ENCODE measurements at places on chromosomes 16 and 17.

DNA sequence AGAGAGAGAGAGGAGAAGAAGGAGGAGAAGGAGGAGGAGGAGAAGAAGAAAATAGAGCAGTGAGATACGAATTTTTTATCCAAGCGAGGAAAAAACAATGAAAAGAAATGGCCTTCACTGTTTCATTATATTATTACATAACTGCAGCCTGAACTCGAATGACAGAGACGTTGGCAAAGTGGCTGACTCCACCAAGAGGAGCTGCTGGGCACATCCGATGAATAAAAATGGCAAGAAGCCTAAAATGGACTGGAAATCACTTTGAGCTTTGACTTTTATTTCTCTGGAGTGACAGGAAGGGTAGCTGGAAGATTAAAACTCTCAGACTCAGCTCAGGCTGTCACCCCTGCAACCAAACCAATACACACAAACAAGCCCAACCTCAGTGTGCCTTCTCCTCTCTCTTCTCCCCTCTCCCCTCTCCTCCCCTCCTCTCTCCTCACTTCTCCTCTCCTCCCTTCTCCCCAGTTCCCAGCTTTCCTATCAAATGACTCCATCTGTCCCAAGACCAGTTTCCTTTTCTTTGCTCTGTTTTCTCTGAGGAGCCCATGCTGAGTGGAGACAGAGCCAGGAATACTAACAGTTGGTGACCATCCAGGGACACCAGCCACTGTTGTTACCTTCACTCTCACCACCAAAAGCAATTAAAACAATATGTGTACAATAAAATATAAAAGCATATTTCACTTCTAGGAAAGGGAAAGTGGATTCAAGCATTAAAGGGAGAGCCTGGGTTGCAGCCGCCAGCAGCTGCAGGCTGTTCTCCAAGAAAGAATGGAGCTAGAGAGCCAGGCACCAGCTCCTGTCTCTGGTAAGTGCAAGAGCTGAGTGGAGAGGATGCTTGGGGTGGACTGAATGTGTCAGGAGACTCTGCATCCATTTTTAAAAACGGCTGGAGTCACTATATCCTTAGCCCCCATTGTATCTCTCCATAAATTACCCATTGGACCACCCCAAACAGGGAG lies 51.2 kb downstream of the SOX9 start:
- DNase-seq: no peak

DNA sequence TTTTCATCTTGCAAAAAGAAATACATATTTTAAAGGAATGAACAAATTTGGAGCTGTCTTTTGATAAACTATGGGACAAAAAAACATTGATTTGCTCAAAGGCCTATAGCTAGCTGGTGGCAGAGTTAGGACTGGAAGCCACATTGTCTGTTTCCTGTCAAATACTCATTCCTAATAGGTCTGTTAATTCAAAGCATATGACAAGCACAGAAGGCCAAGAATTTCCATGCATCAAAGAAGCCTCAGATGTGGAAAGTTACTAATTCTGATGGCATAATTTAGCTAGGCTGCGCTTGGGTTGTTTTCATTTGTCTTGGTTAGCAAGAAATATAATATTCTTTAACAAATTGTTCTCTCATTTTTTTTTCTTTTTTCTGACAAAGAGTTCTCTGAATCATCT lies 98.0 kb downstream of the CDK5R1 start:
- DNase-seq: no peak

DNA sequence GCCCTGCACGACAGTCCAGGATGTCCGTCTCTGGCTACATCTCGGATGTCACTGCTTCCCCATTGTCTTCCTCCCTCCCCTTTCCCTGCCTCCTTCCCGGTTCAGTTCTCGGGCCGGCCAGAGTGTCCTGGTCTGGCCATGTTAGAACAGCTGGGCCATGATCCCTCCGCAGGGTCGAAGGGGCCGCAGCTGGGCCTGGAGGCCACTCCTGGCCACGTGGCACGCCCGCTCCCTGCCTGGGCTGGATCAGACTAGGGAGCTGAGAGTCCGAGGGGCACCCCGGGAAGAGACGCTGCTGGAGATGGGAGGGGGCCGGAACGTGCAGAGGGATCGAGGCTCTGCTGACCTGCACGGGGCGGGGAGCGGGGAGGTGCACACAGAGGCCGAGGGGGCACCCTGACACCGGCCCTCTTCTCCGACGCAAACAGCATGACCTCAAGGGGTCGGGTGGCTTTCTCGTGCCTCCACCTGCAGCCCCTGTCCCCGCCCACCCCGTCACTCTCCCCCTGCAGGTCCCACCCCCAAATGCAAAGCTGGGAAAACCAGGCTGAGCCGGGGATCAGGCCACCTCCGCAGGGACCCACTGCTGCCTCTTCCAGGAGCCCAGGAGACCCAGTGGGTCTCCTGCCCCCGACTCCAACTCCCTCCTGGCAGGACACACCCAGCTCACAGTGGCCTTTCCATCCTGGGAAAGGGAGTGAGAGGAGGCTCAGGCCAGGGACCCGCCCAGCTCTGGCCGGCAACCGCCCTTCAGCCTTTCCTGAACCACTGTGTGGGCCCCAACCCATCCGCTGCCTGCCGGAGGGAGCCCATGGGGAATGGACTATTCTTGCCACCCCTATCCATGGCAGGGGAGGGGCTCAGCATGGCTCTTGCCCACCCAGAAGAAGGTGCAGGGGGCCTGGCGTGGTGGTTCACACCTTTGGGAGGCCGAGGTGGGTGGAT lies 38.5 kb downstream of the CTU2 start:
- DNase-seq: no peak

DNA sequence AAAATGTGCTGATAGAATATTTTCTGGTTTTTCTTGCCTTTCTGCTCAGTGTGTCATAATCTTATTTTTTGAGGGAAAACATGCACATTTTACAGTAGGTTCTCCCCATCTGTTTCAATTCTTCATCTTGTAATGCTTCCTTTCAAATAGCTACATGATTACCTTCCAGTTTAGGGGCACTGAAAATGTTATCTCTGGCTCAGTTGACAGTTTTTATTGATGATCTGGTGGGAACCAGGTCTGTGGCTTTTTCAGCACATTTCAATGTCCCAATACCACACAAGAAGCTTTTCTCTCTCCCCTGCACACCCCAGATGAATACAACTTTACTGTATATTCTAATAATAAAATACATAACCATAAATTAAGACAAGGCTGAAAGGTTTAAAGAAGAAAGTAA lies 36.5 kb downstream of the FTO start:
- no peak for DNase-seq

GRCh38 chr16:23016368-23016767 lies 132.9 kb downstream of the USP31 start:
- DNase-seq: no peak

- no peak for DNase-seq
These were observed 1.3 kb upstream of the MRTFB start for GRCh38 chr16:14069818-14070217.

GRCh38 chr17:41939044-41939692 lies 8.8 kb downstream of the ODAD4 start:
- DNase-seq: no peak

- DNase-seq: peak; percentile 77
These were observed 12.7 kb downstream of the SLC35B1 start for GRCh38 chr17:49694847-49695697.

DNA sequence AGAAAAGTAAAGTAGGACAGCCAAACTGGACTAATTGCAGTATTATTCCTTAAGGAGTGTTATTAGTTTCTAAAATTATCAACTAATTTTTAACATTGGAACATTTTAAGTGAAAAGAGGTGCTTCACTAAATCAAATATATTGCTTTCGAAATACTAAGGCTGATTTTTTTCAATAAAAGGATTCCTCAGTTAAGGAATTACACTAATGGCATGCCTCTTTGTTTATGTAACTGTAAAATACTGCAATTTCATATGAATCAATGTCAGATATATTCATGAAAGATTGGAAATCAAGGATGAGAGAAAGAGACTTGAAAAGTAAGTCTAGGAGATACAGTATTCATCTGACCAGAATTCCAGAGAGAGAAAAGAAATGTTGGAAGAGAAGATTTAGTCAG lies 129.8 kb downstream of the TANC2 start:
- DNase-seq: no peak

- DNase-seq: peak; percentile 44
These were observed 29.0 kb downstream of the KATNB1 start for GRCh38 chr16:57764341-57765159.

- DNase-seq: peak; percentile 63
These were observed 2.2 kb upstream of the PLEKHH3 start for GRCh38 chr17:42678951-42679491.

- no peak for DNase-seq
These were observed 74.1 kb downstream of the ASIC2 start for GRCh38 chr17:33218698-33219601.

GRCh38 chr16:67935101-67935401 lies 1.6 kb downstream of the PSMB10 start:
- DNase-seq: no peak

GRCh38 chr17:4902540-4902939 lies 358 bp downstream of the CHRNE start:
- no peak for DNase-seq

- DNase-seq: no peak
These were observed 5.8 kb downstream of the PLD6 start for GRCh38 chr17:17200311-17200710.

GRCh38 chr16:1424028-1424427 lies 3.5 kb upstream of the UQCC4 start:
- DNase-seq: no peak

GRCh38 chr17:80946449-80946848 lies 45.2 kb upstream of the CHMP6 start:
- no peak for DNase-seq

DNA sequence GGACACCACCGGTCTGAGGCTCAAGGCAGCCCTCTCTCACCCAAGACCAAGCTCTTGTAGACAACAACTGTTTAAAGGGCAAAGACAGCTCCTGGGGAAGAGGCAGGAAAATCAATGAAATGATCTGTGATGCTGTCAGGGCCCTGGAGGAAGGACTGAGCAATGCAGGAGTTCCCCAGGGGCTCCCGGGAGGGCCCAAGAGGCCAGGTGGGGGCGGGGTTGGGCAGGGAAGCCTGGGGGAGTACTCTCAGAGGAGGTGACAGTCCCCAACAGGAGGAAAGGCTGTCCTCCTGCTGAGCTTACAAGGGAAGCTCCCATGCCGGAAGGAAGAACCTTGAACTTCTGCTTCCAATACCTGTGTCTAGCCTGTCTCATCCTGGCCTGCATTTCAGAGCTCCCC lies 8.3 kb upstream of the NOS2 start:
- DNase-seq: peak; percentile 20

DNA sequence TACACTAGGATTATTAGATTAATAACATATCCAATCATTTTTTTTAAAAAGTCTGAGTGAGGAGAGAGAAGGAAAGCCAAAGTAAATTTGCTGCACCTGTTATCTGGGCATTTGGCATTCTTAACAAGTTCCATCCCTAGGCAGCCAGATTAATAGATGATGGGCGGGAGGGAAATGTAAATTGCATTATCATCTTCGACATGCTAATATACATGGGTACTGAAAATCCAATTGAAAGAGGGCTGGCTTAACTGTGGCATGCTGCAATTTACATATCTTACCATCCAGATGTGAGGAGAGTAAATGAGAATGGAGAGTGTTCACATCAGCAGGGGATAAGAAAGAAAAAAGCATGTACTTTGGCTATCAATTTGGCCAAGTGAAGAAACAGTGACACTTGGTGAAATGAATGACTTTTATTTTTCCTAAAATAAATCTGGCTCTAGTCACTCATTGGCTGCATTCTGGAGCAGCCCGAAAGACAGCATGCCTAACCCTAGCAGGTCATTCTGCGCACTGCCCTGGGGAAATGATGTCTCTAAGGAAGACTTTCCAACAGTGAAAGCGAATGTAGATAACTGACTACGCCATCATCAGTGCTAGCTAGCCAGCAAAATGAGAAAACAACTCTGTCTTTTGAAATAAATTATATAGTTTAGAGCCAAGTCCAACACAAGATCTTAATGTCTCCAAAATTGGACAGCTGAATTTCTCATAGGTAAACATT lies 57.9 kb downstream of the HYDIN start:
- DNase-seq: no peak

DNA sequence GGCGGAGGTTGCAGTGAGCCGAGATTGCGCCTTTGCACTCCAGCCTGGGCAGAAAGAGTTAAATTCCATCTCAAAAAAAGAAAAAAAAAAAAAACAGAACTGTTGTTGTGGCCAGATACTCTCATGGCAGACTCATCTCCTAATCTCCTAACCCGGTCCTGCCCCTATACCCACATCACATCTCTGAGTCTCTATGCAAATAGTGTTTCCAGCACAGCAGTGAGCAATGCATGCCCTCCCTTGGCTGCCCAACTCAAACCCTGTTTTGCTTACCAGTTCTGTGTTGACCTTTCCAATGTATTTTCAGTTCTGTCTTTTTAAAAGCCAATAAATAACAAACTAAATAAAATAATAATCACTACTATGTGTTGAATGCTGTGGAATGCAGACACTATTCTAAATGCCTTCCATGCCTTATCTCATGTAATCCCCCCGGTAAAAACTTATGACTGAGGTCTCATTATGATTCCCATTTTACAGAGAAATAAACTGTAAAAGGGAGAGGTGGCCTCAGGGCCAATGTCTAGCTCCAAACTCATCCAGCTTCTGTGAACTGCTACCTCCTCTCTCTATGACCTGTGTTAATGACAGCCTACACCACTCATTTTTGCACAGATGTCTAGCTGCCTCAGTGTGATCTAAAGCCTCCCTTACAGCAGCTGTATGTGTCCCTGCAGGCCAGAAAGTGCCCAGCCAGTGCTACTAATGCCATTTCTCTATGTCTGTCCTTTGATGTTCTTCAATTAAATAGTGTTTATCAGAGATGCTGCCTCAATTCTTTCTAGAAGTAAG lies 289.8 kb downstream of the HS3ST3B1 start:
- DNase-seq: no peak

- DNase-seq: no peak
These were observed 5.6 kb upstream of the MPHOSPH6 start for GRCh38 chr16:82175627-82176026.

- DNase-seq: no peak
These were observed 192.3 kb upstream of the SALL1 start for GRCh38 chr16:51343411-51343810.

GRCh38 chr16:22425847-22426246 lies 51.4 kb upstream of the CDR2 start:
- DNase-seq: no peak

- no peak for DNase-seq
These were observed 4.9 kb upstream of the HIGD1B start for GRCh38 chr17:44842748-44843147.

GRCh38 chr17:46795379-46795952 lies 23.0 kb downstream of the WNT3 start:
- no peak for DNase-seq

- DNase-seq: no peak
These were observed 3.2 kb downstream of the USP32 start for GRCh38 chr17:60388742-60389141.
